ENCODE measurements at places on chromosomes 5 and 9.

DNA sequence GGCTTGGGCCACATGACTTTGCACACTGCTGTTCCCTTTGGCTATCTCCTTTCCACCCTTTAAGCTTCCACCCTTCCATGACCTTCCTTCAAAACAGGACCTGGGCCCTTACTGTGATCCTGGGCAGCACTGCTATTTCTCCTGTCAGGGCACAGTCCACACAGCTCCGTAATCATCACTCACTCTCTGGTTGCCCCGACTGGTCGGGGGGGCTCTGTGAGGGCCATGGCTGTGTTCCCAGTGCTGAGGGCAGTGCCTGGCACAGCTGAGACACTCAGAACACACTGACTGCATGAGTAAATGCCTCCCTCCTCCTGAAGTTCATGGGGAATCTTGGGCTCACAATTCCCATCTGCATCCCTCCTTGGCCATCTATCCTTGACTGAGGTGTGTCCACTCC, 12.2 kb downstream of the TRAF1 start:
- DNase-seq, result no peak

DNA sequence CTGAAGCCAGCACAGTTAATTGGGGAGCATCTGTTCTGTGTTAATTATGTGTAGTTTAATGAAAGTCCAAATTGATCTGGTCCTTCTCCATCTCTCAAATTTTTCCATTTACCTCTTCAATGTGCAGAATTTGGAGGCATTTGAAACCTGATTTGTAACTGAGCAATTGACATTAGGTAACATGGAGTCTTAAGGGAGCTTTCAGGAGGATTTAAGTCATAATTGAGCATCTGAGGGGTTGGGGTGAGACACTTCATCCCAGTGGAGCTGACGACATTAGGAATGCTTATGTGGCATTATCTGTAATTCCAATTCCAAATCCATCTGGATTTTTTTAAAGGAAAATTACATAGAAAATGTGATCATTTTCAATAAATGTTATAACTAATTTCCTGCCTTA, 1015.9 kb downstream of the TLE1 start:
- DNase-seq, result no peak

- peak; percentile 16 for DNase-seq
Observed at GRCh38 chr5:131679911-131680310, 44.9 kb upstream of the RAPGEF6 start.

DNA sequence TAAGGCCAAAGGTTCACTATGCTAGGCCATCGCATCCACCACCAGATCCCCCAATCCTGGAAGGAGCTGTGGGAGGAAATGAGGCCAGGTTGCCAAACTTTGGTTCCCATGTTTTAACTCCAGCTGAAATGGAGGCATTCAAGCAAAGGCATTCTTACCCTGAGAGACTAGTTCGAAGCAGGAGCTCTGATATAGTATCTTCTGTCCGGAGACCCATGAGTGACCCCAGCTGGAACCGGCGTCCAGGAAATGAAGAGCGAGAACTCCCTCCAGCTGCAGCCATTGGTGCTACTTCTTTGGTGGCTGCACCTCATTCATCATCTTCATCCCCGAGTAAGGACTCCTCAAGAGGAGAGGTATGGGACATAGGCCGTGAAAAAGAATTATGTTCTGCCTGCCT, 75.6 kb downstream of the GAPVD1 start:
- DNase-seq, result no peak

DNA sequence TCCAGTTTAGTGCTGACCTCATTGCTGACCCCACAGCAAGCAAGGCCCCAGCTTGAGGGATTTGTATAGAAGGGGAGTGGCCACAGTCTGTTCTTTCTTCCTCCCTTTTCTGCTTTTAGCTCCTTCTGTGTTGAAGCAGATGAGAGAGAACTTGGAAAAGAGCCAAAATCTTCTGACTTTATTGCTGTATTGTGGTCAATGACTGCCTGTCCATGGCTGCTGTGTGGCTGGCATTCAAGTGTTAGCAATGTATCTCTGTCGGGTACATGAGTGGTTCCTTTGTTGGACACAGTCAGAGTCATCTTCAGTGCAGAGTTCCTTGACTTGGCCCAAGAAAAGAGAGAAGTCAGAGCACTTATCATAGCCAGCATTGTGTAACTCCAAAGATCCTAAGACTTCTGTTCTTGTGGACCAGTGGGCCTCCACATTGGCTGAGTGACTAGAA, 154.1 kb downstream of the LRRC70 start:
- DNase-seq, result no peak

- no peak for DNase-seq
Observed at GRCh38 chr5:87081511-87082372, 185.9 kb upstream of the RASA1 start.

- no peak for DNase-seq
Observed at GRCh38 chr5:96404191-96404867, 28.7 kb downstream of the PCSK1 start.

DNA sequence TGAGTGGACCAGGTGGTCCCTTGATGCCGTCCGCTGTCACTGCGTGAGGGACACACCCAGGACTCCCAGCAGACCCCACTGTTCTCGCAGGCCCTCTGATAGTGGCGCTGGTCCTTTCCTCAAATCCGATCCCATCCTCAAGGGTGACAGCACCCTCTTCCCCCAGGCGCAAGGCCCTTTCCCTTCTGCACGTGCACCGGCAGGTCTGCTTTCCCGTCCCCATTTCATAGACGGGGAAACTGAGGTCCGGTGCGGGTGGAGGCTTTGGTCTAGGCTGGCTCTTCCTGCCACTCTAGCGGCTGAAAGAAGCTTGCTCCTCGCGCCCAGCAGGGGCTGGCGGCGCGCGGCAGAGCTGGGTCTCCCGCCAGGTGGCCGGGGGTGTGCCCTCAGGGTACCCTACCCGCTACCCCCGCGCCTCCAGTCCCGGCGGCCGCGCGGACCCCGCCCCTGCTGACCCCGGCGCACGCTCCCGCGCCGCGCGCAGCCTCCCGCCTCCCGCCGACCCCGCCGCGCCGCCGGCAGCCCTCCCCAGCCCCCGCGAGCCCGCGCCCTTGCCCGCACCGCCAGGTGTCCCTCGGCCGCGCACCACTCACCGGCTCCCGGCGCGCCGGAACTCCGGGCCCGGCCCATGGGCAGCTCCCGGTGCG, 453 bp downstream of the RASGEF1C start:
- peak; percentile 43 for DNase-seq

DNA sequence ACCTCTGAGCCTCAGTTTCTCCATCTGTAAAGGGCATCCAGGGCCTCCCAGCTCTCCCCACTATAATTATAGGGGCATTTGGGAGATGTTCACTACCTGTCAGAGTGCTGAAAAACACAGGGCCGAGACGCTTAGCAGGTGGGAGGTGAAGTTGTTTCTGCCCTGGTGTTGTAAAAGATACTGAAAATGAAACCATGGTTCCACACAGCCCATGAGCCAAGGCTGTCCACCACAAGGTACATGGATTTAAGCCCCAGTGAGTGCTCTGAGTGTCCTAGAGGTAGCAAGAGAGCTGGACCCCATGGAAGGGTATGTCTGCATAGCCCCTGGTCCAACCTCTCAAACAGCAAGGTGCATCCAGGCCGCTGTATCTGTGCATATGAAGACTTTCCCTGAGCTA, 137.5 kb downstream of the C5orf15 start:
- no peak for DNase-seq

Measured in AG08396 (cell line).